Suppressor macrophage (primary cell): ENCODE measurements at places on chromosomes 3 and 15.

DNA sequence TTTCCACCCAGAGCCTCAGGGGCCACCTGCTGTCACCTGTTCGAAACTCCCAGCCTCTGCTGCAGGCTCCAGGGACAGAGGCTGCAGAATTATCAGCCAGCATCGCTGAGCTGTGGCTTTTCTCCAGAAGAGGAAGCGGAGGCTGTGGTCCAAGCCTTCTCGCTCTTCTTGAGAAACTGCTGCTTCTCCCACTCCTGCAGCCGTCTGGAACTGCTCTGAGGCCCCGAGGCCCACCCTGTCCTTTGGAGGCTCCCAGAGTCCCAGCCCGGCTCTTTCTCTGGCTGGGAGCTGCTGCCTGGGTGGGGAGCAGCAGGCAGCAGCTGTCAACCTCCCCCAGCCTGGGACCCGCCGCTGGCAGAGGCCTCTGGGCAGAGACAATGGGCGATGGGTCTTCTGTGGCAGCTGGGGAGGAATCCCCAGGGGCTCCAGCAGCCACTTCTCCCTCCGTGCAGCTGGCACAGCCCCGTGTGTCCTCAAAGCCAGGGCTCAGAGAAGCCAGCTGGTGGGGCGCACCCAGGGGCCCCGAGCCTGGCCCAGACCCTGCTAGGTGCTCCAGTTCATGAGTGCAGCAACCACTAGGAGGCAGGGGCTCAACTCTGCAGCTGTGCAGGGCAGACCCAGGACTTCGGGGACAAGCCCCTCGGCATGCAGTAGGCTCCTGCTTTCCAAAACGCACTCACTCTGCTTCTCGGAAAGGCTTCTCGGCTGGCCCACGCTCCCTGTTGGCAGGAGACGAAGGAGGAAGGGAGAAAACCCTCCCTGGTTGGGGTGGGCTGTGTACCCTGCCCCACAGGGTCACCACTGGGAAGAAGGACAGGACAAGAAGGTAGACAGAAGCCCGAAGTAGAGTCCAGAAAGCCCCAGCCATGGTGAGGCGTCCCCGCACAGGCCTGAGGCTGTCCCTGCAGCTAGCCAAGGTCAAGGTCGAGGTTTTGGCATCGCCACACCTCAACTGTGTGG is 49.9 kb upstream of the FURIN start:
- peak; percentile 72 for DNase-seq

- peak; percentile 40 for DNase-seq
These were observed 428.5 kb upstream of the PROK2 start for GRCh38 chr3:72213296-72214065.

DNA sequence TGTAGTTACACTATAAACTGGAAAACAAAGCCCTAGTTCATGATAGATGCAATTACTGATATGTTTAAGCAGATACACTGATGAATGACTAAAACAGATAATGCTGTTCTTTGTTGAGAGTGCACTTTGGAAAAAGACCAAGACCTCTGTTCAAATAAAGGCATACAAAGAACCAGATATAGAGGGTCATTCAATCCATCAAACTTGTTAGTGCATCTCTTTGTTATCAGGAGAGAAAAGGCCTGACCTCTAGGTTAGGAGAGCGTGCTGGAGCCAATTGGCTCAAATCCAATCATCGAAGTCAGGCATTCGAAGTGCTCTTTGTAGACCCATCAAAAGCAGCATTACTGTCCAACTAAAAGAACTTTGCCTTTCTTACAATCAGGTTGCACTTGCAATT is 124.2 kb downstream of the TFG start:
- no peak for DNase-seq

DNA sequence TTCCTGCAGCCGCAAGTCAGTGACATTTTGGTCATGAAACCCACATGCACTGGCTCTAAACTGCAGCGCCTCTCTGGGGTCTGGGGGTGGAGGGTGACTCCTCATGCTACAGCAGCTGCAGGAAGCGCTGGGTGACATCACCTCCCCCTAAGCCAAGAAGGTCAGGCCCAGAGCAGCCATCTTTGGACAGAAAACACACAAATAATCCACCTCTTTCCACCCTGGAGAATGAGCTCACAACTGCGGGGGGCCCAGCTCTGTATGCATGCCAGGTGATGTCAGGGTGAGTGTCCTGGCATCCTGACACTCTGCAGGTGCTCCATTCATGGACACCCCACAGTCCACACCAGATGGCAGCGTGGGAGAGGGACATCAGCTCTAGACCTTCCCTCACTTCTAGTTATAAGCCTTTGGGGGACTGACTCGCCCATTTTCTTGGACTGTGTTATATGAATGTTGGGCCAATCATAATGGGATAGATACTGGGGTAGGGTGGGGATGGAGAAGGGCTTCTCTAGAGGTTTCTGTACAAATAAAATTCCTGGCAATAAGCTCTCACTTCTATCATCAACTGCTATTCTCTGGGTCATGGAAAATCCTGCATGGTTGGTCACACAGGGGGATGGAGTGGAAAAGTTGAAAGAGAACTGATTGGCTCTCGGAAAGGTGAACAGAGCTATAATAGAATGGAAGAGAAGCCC is 70.7 kb upstream of the THBS1 start:
- DNase-seq, result no peak

GRCh38 chr3:128188956-128189355 is 35.7 kb downstream of the EEFSEC start:
- peak; percentile 55 for DNase-seq

DNA sequence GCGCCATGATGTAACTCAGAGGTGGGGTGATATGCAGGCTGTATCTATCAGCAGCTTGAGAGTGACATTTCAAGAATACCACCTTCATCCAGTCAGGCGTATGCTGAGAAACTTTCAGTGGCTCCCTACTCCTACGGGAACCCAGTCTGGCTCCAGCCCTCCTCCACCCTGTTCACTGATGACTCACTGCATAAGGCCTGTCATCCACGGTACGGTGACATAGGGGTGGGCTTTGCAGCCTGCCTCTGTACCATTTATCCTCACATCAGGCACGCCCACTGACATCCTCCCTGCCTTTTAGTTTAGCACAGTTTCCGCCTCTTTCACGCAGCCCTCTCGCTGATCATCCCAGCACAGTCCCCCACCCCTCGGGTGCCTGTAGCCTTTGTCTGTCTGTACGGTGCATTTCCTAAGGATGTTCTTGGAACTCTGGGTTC is 11.7 kb downstream of the PXYLP1 start:
- peak; percentile 50 for DNase-seq

DNA sequence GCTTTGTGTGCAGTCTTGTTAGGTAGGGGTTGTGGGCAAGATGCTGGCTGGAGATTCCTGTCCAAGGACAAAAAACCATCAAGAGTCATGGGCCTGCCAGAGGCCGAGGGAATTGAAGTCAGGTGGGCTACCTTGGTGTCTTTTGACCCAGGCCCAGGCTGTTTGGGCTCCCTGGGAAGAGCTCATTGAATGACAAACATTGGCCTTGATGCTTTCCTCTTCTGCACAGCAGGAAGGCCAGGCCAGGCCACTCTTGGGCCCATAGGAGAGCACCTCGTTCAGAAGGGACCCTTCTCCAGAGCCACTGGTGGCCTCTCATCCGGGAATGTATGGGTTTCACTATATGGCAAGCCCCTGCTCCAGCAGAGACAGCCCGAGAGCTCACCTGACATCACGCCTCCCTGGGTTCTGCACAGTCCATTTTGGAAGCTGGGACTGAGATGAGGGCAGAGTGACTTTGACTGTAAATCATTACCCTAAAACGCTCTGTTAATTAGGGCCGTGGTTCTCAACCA is 169.1 kb downstream of the NSMCE3 start:
- DNase-seq, result no peak

GRCh38 chr3:78847203-78847602 is 920.6 kb downstream of the ROBO1 start:
- DNase-seq, result no peak

GRCh38 chr3:107897471-107898061 is 193.3 kb downstream of the CD47 start:
- peak; percentile 29 for DNase-seq

DNA sequence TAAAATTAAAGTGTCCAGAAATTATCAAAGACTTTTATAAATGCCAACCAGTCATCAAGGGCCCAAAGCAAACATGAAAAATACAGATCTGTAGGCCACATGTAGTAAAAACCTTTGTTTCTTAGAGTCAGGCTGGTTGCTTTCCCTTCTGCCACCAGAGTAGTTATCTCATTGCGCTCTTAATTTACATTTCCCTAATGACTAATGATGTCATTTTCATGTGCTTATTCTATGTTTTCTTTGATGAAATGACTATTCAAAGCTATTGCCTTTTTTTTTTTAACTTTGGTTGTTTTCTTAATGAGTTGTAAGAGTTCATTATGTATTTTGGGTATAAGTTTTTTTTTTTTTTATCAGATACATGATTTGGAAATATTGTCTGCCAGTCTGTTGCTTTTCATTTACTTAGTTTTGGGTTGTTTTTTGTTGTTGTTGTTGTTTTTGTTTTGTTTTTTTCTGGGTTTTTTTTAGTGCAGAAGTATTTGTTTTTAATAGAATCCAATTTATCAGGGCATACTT is 140.6 kb downstream of the HCN4 start:
- DNase-seq, result no peak

DNA sequence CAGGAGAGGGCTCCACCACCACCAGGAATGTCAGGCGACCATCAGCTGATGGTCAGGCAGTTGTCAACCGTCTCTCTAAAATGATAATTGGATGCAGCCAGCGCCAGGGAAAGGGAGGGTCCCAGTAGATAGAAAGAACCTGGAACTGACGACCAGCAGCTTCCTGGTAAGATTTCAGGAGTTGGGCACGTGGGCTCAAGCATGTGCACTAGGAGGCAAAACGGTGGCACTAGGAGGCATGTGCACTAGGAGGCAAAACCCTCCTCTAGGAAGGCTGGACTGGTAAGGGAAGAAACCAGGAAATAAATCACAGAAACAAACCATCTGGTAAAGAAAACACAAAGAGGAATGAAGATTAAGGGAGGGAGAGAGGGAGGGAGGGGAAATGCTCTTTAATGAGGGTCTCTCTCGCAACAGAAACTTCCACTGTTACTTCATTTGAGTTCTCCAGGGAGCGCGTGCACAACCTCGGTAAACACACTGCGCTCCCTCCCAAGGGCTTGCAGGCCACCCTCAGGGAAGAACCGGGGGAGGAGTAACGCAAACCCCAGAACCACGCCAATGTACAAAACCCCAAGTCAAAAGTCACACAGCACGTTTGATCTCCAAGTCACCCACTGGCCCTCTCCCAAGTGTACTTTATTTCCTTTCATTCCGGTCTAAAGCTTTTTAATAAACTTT is 116.7 kb downstream of the XXYLT1 start:
- DNase-seq, result no peak

DNA sequence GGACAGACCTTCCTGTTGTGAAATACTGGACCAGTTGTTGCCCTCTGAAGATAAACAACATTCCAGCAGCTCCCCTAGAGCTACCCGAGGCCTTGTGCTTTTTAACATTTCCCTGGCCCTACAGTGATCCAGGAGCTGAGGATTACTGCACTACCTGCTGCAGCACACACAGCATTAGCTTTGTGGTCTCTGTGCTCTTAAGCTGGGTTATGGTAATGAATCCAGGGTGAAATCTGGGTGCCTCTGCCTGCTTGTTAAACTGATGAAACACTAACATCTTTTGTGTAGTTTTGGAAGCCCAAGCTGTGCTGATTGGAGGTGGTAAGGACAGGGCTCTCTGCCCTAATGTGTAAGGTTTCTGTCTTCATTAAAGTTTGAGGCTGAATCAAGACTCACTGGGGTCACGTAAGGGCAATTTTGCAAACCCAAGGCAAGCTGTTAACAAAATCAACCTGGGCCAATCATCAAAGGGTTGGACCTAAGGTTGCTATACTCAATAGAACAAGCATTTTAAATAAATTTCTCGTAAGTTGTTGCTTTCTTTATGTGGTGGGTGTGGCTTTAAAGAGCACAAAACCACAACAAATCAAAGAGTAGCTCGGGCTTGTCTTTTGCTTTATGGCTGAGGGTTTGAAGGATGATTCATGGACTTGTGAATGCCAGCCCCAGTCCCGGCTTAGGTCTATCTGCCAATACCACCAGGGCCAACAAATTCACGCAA is 183.9 kb downstream of the TPRG1 start:
- DNase-seq, result no peak

GRCh38 chr15:101368086-101368780 is 73.2 kb upstream of the SNRPA1 start:
- no peak for DNase-seq

GRCh38 chr3:95539950-95540483 is 1274.4 kb upstream of the EPHA6 start:
- DNase-seq, result no peak

DNA sequence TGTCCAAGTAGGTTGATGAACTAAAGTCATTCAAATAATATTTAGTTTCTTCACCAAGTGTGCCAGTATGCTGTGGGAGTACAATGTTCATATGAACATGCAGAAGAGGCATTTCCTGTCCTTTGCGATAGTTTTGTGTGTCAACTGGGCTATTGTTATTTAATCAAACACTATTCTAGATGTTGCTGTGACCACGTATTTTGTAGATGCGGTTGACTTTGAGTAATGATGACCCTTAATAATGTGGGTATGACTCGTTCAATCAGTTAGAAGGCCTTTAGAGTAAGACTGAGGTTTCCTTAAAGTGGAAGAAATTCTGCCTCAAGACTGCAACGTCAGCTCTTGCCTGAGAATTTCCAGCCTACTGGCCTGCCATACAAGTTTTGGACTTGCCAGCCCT is 470.7 kb upstream of the CBLB start:
- no peak for DNase-seq

- no peak for DNase-seq
These were observed 266.9 kb downstream of the ERC2 start for GRCh38 chr3:56201407-56201806.

DNA sequence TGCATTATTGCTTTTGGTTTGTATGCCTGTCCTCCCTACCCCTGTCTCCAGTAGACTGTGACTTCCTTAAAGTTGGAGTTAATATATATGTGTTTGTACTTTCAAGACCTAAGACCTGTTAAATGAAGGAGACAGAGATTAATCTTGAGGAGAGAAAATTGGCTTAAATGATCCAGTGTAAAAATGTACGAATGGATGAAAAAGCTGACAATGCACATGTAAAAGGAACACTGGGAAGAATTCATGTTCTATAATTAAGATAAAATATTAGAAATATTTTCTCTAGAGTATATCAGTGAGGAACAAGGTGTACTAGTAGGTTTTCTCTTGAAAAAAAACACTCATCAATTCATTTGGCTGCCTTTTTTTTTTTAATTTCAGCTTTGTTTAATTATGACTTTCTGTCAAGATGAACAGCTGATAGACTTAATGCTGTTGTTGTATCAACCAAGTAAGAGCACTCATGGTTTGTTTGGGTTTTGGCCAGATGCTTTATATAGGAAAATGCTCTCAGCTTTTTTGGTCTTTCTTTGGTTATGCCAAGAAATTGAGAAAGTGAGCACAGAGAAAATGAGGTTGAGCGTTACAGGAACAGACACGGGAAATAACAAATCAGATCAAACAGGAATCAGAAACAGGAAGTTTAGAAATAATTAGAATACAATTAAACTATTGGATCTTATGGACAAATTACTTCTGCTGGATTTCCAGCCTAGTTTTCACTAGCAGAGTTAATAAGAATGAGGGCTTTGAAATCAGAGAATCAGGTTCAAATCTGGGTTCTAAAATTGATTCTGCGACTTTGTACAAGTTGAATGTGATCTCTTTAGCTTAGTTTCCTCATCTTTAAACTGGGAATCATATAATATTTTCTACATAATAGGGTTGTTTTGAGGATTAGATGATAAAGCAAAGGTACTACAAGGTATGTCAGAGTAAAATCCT is 38.3 kb upstream of the AADAC start:
- DNase-seq, result no peak

GRCh38 chr15:31106495-31107300 is 5.2 kb upstream of the TRPM1 start:
- no peak for DNase-seq

GRCh38 chr3:10770547-10770946 is 45.5 kb upstream of the SLC6A11 start:
- DNase-seq, result no peak

GRCh38 chr3:12027184-12027846 is 23.1 kb downstream of the SYN2 start:
- no peak for DNase-seq
